Fibroblast of villous mesenchyme (primary cell): ENCODE measurements at places on chromosomes 16 and 17.
A peak's percentile ranks its signal among the peaks of the same experiment; 100 is the strongest.

DNA sequence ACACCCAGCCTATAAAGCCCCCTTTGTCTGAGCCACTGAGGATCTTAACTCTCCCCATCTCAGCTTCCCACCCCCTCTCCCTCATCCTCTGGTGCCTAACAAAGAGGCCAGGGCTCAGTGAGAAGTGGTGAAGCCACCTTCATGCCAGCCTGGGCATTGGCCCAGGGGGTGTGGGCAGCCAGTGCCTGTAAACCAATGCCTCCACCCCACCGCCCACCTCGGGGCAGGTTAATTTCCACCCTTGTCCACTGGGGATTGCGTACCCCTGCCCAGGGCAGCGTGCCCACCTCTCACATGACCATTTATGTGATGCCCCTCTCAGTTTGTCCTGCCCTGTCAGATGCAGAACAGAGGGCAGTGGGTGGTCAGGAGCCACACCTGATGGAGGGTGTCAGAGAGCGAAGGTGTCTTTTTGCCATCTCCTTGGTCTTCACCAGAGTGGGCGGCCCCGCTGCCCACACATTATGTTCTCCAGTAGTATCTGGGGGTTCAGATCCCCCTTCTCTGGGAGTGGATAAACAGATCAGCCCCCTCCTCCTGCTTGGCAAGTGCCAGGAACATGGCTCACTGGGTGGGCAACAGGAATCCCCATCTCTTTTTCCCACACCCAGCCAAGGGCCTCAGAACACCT is 10.1 kb upstream of the ARHGAP23 start:
- no peak for DNase-seq

DNA sequence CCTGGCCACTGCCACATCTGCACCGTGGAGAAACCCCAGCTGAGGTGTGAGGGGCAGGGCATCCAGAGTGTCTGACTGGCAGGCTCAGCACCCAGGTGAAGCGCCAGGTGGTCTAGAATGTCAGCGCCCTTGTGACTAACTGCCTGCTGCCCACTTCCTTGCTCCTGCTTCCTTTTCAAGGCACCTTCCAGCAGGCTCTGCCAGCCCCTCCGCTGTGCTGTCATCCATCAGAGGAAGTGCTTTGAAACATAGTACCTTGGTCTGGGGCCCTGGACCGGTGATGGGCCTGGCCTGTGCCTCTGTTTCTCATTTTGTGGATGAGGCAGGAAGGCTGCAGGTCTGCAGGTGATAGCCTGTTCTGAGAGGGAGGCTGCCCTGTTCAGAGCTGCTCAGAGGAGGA is 5.5 kb downstream of the SPNS2 start:
- DNase-seq: no peak

DNA sequence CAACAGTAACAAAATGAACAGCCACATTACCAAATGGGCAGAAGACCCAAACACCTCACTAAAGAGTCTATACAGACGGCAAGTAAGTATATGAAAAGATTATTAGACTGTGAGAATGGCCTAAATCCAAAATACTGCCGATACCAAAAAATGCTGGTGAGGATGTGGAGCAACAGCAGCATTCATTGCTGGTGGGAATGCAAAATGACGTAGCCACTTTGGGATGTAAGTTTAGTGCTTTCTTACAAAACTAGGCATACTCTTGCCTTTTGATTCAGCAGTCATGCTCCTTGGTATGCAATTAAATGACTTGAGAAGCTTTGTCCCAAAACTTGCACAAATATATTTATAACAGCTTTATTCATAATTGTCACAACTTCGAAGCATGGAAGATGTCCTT is 43.8 kb downstream of the RABEP1 start:
- no peak for DNase-seq

GRCh38 chr17:70945386-70945785 is 776.1 kb downstream of the KCNJ2 start:
- DNase-seq: no peak

DNA sequence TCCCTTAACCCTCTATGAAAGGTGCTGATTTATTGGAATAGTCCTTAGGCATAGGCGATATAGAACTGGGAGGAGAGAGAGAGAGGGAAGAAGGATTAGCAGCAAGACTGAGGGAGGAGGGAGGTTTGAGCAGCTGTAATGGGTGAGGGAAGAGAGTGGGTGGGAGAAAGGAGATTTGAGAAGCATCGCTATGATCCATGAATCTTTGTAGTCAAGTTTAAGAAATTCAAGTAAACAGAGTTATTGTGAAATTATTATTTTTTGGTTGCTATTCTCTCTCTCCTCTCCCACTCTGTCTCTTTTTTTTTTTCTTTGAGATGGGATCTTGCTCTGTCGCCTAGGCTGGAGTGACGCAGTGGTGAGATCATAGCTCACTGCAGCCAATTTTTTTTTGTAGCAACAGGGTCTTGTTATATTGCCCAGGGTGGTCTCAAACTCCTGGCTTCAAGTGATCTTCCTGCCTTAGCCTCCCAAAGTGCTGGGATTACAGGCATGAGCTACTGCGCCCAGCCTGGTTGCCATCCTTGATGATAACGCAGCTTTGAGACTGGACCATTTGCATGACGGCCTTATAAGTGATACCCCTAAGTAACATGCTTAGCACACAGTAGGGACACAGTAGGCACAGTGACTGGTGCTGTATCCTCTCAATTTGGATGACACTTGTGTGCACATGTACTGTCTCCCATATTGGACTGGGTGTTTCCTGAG is 21.0 kb upstream of the TNS4 start:
- peak; percentile 56 for DNase-seq

GRCh38 chr16:1834096-1834495 is 7.1 kb downstream of the FAHD1 start:
- DNase-seq: no peak

GRCh38 chr16:67543036-67543435 is 14.4 kb downstream of the RIPOR1 start:
- DNase-seq: no peak

GRCh38 chr16:89507214-89507833 is 879 bp upstream of the SPG7 start:
- DNase-seq: peak; percentile 51

DNA sequence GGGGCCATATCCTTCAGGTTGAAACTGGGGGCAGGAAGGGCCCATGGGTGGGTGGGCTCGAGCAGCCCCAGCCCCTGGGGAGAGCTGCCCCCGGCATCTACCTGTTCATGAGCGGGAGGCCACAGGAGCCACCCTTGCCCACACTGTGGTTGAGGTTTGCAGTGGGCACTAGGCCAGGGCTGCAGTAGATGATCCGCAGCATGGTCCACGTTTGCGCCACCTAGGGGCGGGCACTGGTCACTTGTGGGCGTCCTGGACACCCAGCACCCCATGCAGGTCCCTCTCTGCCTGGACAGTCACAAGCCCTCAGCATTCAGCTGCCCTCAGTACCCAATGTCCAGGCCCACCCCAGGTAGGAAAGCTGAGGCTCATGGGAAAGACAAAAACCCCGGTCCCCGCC is 1.8 kb upstream of the JMJD8 start:
- peak; percentile 40 for DNase-seq

- no peak for DNase-seq
Measured at GRCh38 chr16:17193566-17194100, 277.1 kb downstream of the XYLT1 start.

DNA sequence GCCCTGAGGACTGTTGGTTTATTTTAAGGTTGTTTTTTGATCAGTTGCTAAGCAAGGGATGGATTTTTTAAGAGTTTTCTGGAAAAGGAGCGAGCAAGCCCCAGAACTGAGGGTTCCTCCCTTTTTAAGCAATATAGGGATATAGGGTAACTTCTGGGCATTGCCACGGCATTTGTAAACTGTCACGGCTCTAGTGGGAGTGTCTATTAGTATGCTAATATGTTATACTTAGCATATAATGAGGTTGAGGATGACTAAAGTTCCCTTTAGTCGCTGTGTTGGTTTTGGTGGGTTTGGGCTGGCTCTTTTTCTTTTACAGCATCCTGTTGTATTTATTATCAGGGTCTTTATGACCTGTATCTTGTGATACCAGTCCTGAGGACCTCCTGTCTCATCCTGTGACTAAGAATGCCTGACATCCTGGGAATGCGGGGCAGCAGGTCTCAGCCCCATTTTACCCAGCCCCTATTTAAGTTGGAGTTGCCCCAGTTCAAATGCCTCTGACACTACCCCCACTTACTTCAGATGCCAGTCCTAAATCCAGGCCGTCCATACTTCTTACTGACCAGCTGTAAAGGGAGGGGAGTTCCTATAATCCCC is 59.4 kb downstream of the MFSD11 start:
- DNase-seq: no peak

- no peak for DNase-seq
Measured at GRCh38 chr16:5296176-5296575, 198.6 kb upstream of the EEF2KMT start.

DNA sequence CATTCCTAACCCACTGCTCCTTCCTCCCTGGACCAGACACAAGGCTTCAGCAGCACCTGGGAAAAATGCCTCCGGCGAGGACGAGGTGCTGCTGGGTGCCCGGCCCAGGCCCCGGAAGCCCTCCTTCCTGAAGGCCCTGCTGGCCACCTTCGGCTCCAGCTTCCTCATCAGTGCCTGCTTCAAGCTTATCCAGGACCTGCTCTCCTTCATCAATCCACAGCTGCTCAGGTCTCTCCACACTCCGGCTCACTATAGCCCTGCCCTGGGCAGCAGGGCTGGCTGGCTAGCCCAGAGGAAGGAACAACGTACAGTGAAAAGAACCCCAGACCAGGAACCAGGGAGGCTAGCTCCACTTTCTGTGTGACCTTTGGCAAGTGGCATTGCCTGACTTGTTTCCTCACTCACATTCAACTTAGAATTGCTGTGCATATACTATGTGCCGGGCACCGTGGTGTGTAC is 26.2 kb downstream of the ABCC3 start:
- DNase-seq: no peak

- DNase-seq: no peak
Measured at GRCh38 chr17:34393401-34393800, 30.4 kb upstream of the CCL1 start.

- peak; percentile 41 for DNase-seq
Measured at GRCh38 chr16:48608452-48608851, 1.5 kb downstream of the N4BP1 start.

DNA sequence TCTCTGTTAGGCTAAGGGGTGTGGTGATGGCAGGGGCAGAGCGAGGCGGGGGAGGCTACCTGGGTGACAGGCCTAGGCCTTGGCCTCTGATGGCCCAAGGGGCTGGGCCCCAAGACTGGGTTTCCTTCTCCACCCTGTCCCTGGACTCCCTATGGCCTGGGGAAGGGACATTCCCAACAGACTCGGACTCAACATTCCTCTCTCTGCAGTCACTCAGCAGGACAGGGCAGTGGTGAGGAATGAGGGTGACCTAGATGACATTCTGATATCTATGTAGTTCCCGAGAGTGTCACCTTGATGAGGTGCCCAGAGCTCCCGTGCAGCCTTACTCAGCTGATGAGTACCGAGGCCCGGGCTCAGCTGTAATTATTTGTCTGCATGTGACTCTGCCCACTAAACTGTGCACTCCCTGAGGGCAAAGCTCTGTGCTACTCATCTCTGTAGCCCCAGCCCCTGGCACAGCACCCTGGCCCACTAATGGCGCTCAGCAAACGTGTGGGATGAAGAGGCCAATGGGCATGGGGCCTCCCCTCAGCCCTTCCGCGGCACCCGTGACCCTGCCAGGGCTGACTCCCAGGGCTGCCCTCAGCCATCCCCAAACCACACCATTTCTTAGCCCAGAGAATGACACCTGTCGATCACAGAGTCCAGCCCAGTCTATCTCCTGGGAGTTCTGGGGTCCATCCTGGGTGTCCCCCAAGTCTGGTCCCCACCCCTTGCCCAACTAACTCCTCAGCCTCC is 2.2 kb downstream of the PLCD3 start:
- DNase-seq: no peak

DNA sequence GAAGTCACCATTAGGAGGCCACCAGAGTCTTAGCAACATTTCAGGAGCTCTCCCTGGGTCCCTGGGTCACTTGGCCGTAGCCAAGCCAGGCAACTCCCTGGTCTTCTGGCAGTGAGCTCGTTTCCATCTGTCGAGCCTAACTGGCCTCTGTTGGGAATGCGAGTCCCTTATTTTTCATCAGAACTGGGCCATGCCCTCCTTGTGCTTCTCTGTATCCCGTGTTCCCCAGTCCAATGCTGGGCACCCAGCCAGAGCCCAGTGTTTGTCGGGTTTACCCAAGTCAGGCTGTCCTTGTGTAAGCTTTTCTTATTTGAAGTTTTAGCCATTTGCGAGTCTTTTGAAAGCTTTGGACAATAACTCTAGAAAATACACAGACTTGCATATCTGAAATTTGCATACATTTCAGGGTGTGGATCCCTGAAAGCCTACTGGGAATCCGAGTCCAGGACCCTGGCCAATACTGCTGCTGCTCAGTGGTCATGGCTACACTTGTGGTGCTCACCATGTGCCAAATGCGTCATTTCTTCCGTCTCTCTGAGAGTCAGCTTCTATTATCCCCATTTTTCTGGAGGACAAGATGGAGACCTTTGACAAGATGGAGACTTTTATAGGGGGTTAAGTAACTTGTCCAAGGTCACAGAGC is 81.6 kb upstream of the LGALS9 start:
- DNase-seq: no peak

- DNase-seq: no peak
Measured at GRCh38 chr16:57133031-57133430, 40.6 kb downstream of the CPNE2 start.
